Muscle of back (tissue), 13 donors: ENCODE measurements at places on chromosomes 1 and 21.
A peak's percentile ranks its signal among the peaks of the same experiment; 100 is the strongest.

- DNase-seq = no peak
These were observed 1122.5 kb downstream of the NCAM2 start for GRCh38 chr21:22120616-22121266.

GRCh38 chr1:227793948-227794816 lies 21.3 kb upstream of the PRSS38 start:
- peak; percentile 84 for DNase-seq

GRCh38 chr1:41416552-41417334 lies 55.5 kb downstream of the FOXO6 start:
- peak; percentile 62 for DNase-seq

GRCh38 chr1:17093822-17094393 lies 25.3 kb downstream of the PADI2 start:
- DNase-seq = no peak

GRCh38 chr1:156090138-156090839 lies 8.0 kb upstream of the MEX3A start:
- DNase-seq = no peak

- no peak for DNase-seq
These were observed 35.4 kb downstream of the OR2C3 start for GRCh38 chr1:247500865-247501264.

- no peak for DNase-seq
These were observed 15.6 kb downstream of the CSDE1 start for GRCh38 chr1:114741963-114742746.

GRCh38 chr1:23167353-23168078 lies 1.1 kb downstream of the LUZP1 start:
- DNase-seq = peak; percentile 56

- DNase-seq = no peak
These were observed 100.8 kb downstream of the PBX1 start for GRCh38 chr1:164659621-164660411.

DNA sequence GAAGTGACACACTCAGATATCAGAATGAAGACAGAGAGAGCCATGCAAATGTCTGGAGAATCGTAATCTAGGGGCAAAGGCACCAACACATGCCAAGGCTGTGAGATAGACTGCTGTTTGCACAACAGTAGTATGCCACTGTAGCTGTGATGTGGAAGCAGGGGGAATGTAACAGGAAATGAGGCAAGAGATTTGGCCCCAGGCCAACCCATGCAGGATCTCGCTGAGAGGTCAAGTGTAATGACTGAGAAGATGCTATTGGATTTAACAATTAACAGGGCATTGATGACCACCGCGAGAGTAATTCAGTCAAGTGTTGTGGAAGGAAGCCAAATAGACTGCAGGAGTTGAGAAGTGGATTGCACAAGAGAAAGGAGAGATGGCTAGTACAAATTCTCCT lies 107.3 kb upstream of the ST6GALNAC5 start:
- no peak for DNase-seq

- DNase-seq = no peak
These were observed 37.8 kb downstream of the NSL1 start for GRCh38 chr1:212753749-212754148.

- DNase-seq = no peak
These were observed 2.1 kb upstream of the RAP1GAP start for GRCh38 chr1:21670956-21671902.

- DNase-seq = peak; percentile 39
These were observed 39.5 kb downstream of the ACOT7 start for GRCh38 chr1:6353955-6354658.

DNA sequence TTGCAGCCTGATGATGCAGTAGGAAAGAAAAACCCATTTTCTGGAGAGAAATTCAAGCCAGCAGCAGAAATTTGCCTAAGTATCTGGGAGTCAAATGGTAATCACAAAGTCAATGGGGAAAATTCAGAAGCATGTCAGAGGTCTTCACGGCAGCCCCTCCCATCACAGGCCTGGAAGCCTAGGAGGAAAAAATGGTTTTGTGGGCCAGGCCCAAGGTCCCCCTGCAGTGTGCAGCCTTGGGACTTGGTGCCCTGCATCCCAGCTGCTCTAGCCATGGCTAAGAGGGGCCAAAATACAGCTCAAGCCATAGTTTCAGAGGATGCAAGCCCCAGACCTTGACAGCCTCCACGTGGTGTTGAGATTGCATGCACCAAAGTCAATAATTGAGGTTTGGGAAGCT lies 334.8 kb downstream of the PTBP2 start:
- DNase-seq = no peak

GRCh38 chr21:39000496-39000895 lies 182.8 kb downstream of the PSMG1 start:
- no peak for DNase-seq

DNA sequence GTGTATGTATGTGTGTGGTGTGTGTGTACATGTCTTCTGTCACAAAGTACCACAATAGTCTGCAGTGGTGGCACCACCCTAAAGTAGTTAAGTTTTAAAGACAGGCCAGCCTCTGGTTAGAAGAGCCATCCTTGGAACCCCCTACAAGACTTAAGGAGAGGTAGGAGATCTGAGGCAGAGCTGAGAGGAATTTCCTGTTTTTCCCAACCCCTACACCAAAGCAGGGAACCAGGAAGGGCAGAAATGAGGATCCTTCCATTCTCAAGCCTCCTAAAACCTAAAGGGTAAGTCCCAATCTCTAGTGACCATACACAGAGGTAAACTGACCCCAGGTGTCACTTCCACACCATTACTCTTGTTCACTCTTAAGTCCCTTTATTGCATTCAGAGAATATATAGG lies 11.1 kb downstream of the PEA15 start:
- no peak for DNase-seq

DNA sequence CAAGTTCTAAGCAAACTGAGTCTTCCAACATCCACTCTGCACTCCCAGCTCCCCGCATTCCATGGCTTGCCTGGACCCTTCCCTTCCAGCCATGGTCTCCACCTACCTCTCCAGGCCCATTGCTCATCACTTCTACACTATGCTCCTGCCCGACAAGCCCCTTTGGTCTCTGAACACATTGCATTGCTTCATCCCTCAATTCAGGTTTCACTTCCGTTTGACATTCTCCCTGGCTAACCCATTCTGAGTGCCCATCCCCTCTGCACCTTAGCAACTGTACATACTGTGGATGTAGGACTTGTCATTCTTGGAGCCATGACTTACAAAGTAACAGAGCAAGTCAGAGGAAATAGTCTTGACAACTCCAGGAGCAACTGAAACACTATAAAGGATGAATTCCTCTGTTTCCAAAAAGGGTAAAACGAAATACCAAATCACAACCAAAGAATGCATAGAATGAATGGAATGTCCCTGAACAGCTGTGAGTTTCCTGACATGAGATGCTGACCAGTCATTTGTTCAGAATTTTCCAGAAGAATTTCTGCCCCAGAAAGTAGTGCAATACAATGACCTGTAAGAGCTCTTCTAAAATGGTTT lies 66.7 kb downstream of the KCNJ6 start:
- peak; percentile 64 for DNase-seq

- DNase-seq = no peak
These were observed 116.1 kb upstream of the RAB4A start for GRCh38 chr1:229154811-229155210.

GRCh38 chr1:97685360-97685759 lies 235.5 kb downstream of the DPYD start:
- DNase-seq = no peak

- DNase-seq = no peak
These were observed 494.5 kb upstream of the B3GALT2 start for GRCh38 chr1:193680924-193681316.

GRCh38 chr1:157193702-157194391 lies 55.7 kb upstream of the ETV3 start:
- DNase-seq = peak; percentile 48

DNA sequence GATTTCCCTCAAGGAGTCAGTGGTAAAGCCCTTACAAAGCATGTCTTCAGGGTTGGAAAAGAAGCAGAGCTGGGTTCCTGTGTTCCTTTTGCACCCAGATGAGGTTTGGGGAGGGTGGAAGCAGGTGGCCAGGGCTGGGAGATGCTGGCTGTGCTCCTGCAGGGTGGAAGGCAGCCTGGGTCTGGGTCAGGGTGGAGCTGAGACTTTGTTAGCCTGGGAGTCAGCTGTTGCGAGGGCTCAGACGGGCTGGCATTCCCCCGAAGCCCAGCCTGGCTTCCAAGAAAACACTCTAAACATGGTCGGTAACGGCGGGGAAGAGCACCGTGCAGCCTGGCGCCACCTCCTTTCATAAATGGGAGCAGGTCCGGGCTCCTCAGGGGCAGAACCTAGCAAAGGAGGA lies 43.7 kb upstream of the EPS8L3 start:
- DNase-seq = no peak

DNA sequence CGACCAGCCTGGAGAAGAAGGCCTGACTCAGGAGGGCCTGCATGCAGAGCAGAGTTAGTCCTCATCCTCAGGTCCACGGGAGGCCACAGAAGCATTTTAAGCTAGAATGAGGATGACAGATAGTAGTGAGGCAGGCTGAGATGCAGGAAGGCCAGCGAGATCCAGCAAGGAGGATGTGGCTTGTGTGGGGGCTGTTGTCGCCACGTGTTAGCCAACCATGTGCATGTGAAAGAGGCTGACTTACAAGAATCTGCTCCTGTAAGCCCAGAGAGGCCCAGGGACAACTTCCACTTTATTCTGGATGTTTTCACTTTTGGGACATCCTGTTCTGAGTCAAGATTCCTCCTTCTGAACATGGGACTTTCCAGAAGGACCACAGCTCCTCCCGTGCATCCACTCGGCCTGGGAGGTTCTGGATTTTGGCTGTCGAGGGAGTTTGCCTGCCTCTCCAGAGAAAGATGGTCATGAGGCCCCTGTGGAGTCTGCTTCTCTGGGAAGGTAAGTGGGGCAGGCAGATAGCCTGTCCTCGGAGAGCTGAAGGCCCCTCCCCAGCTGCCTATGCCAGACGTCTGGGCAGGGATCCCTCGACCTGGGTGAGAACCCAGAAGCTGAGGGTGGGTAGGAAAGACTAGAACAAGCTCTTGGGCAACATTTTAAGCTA lies at the start of gene SLAMF8:
Gene SLAMF8 (plus strand): TSS at position 433 of the 661 bp plus-strand sequence. CDS start 26 bp downstream, at position 459.
- no peak for DNase-seq

GRCh38 chr1:231431665-231432415 lies 9.8 kb upstream of the EGLN1 start:
- no peak for DNase-seq

DNA sequence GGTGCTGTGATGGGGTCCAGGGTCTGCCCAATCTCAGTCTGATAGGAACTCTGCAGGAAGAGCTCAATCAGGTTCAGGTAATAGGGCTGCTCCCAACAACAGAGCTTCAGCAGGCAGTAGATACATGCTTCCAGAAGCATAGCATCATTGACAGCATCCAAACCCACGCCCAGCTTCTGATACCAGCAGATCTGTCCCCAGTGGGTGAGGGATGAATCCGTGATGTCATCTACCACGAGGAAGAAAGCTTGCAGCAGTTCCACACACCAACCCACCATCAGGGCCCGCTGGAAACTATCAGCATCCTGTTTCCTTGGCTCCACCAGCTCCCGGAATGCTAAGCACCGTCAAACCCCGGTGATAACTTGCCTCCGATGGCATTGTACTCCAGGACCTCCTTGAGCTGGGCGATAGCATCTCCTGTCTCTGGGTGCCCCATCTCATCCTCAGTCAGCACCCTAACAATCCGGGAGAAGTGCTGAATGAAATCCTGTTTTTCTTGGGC lies 14.7 kb downstream of the NEK2 start:
- DNase-seq = no peak

DNA sequence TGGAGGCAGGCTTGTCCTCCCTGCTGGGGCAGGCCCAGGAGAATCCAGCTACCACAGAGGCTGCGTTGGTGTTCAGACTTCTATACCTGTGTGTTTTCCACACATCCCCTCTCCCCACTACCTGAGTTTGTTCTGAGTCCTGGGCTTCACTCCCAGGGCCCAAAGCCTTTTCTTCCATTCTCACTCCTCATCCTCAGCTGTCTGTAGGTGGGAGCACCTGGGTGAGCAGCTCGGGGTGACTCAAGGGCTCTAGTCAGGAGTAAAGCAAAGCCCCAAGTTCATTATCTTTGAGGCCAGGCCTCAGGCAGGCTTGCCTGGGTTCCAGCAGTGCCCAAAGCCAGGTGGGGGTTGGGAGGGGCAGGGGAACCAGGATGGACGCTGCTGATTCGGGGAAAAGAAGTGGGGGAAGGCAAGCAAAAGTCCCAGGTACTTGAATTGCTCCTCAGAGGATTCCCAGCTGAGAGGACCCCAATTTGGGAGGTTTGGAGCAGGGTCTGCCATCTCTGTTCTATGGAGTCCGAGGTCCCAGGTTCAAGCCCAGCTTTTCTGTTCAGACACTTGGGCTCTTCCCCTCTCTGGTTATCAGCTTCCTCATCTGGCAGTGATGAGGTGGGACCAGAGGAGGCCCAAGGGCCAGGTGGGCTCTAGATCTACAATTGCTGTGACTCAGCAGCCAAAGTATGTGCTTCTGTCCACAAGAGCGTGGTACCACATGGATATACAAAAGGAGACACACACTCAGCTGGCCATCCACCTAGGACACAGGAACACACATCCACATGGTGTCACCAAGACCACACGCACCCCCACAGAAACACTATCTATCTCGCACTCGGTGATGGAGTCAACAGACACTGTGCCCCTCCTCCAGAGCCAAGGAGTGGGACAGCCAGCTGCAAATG lies 5.8 kb upstream of the PTPN7 start:
- DNase-seq = no peak

DNA sequence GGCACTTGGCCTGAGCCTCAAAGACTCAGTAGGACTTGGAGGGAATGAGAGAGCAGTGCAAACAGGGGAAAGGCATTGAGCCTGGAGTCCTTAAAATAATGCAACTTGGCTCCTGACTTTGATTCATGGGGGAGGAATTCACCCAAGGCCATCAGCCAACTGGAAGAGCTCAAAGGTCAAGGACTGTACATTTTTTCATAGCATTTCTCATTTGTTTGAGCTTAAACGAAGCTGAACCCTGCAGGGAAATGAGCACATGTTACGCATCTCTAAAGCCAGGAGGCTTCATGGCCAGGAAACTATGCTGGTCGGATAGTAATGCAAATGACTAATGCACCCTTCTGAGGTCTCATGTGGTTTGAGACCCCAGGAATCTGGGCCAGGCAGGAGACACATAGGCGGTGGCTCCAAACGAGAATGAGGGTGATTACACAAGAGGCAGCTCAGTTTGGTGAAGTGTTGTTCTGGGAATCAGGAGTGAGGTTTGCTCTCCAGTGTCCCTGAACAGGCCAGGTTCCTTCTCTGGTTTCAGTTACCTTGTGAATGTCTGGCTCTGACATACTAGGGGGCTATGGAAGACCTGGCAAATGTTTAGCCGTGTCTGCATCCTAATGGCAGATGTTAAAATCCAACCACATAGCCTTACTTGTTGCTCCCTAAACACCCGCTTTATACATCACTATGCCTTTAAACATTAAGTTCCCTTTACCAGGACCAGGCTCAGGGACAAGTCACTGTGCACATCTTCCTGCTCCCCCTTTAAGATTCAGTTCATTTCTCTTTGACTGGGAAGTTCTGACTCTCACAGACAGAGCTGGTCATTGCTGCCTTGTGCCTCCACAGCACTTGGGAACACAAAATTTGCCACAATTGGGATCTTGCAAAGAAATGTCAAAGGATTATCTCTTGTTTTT lies 503.9 kb upstream of the USP24 start:
- peak; percentile 91 for DNase-seq

DNA sequence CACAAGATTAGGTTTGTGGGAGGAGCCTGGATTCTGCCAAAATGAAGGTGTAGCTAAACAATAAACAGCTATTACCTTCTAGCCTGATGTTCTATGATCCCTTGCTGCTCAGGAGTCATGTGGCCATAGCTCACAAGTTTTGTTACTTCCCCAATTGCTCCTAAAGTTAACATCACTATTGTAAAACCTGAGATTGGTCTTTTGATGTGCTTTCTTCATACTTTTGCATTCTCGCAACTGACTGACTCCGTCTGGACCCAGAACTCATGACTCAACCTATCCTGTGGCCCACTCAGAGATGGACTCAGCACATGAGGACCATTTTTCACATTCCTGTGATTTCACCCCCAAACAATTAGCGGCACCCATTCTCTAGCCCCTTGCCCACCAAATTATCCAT lies 69.1 kb downstream of the PTGS2 start:
- no peak for DNase-seq
